Cortex of kidney (tissue), 1 donor: ENCODE measurements at places on chromosomes 12 and 14.

DNA sequence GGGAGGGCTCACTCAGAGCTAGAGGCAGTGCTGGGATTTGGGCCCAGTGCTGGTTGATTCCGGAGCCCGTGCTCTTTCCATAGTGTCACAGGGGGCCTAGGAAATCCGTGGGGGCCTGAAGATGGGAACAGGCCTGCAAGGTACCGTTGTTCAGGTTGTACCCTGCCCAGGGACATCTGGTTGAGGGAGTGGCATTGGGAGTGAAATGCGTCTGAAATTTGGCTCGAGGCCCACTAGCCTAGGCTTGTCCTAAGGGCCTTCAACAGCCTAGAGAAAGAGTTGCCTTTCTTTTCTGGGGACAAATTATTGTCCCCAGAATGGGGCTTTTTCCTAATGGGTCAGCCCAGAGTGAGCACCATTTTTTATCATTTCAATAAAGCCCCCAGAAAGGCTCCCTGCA is 26.4 kb upstream of the FAM222A start:
- no peak for DNase-seq

DNA sequence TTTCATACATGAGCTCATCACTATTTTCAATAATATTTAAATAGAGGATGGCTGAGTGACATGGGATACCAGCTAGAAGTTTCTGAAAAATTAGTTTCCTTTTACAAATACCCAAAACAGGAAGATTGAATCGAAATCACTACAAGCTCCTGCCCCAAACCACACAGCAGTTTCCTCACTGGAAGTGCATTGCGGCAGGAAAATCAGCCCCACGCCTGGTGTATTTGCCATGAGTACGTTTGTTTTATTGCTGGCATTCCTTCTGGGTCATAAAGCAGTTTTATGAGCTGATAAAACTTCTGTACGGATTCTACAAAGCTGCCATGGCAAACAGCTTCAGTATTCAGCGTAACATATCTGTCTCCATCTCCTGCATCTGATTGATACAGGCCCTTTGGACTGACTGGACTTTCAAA is 23.7 kb downstream of the CDC42BPB start:
- no peak for DNase-seq

DNA sequence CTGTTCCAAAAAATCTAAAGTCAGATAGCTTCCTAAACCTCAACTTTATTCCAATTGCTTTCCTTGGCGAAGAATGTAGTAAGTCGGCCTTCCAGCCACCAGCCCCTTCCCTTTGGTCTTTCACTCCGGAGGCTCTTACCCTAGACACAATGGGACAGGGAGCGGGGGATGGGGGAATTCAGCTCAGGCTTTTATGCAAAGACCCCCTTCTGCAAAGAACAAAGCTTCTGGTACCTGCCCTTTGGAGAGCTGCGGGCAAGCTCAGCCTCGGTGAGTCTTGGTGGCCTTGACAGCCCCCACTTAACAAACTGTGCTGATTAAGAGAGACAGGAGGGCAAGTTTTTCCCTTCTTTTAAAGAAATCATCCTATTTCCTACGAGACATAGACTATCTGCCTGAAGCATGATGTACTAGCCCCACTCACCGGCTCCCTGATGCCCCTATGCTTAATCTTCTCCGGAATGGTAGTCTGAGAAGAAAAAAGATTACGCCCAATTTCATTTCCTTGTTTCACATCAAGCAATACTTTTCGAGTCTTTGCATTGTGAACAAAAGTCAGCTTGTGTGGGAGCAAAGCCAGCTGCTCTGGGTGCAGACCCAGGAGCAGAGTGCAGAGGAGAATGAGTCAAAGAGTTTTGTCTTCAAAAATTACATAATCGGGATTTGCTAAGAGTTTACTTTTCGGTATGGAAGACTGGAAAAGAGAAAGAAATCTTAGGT is 1.5 kb upstream of the NANOG start:
- no peak for DNase-seq

GRCh38 chr12:27747111-27747820 is 32.8 kb upstream of the KLHL42 start:
- DNase-seq: no peak

- DNase-seq: no peak
Measured at GRCh38 chr14:44446965-44447364, 60.1 kb downstream of the FSCB start.
